ENCODE measurements at places on chromosomes 4 and X.

DNA sequence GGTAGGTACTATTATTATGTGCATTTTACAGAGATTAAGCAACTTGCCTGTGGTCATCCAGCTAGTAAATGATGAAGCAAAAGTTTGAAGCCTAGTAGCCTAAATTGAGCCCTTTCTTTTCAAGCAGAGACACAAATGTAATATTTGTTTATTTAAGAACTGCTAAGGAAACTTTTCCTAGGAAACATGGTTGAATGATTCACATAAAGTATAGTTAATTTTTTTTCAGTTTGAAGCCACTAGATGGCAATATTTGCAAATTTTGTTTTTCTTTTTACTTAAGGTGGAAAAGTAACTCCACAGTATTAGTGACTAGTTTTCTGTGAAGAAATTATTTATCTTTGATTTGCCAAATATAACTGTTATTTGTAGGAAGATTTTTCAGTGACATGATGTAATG is 52.8 kb upstream of the ANKRD17 start:
- DNase-seq, result no peak

- no peak for DNase-seq
These were observed 28.8 kb downstream of the UVSSA start for GRCh38 chr4:1375761-1376322.

DNA sequence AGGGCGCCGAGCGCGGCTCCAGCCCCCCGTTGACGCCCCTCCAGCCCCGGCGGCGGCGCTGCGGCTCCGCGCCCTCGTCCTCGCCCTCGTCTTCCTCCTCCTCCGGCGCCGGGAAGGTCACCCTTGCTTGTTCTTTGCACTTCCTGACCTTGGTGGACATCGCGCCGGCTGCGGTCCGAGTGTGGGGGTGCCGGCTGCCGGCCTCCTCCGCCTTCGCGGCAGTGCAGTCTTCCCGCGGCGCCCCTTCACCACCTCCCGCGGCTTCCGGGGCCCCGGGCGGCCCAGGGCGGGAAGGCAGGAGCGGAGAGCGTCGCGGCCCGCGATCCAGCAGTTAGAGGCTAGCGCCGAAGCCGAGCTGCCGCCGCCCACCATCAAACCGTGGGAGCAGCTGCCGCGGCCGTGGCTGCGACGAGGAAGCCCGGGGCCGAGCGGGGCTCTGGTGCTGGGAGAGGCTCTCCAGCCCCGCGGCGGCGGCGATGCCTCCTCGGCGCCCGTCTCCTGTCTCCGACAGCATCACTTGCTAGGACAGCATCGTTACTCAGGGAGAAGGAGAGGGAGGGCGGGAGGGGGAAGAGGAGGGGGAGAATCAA is at the start of gene TRPC3:
Gene TRPC3 (minus strand): TSS at position 540 of the 590 bp plus-strand sequence. CDS start 380 bp downstream, at position 160.
- DNase-seq, result peak; percentile 43

GRCh38 chr4:183443655-183444213 is 702 bp upstream of the CDKN2AIP start:
- DNase-seq, result peak; percentile 49

DNA sequence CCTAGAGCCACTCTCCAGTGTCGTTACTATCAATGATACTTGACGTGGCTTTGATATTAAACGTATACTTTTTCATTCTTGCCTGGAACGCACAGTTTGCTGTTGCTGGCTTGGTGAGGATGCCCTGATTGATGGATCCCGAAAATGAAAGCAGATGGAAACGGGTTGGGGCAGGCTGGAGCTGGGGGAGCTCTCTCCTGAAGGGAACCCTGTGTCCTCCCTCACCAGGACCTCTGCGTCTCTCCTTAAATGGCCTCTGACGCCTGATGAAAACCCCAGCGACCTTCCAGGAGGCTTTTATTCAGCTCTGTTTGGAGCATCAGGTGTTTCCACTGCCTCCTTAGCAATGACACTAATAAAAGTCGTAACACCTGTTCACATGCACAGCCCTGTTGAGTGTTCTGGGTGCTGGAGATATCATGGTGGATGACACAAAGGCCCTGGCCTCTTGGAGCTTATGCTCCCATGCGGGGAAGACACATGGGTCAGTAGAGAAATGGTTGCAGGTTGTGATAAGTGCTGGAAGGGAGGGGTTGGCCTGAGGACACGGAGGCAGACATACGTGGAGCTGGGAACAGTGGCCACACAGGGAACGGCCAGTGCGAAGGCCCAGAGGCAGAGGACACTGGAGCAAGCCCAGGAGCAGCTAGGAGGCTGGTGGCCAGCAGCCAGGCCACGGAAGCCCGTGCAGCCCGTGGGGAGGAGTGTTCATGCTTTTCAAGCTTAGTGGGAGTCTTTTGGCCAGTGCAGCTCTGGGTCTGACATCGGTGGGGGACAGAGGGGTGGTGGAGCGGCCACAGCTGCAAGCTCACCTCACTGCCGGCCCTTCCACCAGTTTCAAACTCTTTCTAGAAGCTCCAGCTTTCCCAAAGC is 7.5 kb downstream of the MSANTD1 start:
- DNase-seq, result no peak

DNA sequence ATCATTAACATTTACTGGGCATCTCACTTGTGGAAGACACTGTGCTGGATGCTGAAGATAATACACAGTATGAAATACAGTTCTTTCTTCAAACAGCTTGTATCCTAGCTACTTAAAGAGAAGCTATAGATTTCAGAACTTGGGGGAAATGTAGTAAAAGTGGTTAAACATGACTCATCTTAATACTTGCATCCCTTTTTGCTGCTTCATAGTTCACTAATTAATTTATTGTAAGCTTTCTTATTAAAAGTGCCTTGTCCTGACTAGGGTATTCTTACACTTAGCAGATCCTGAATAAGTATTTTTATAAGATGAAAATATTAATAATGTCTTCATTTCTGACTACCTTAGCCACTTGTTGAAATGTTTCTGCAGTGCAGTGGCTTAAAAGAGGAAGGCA is 132.8 kb upstream of the STIM2 start:
- DNase-seq, result no peak

DNA sequence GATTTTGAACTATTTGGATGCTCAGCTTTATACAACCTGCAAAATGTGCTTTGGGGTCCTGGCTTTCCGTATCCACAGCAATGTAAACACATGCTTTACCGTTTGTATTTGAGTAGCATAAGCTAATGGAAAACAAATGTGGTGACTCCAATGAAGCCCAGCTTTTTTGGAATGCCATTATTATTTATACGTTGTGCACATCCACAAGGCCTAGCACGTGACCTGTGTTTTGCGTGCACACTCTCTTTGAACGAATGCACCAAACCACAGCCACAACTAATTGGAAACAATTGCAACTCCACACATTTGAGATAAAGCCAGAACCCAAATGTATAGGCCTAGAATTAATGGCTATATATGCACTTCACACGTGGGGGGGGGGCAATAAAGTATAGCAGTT is 189.5 kb upstream of the GPC4 start:
- DNase-seq, result no peak

- no peak for DNase-seq
These were observed 106.8 kb upstream of the MAMLD1 start for GRCh38 chrX:150256297-150256650.

- no peak for DNase-seq
These were observed 131.2 kb upstream of the PAK3 start for GRCh38 chrX:110964786-110965185.

- DNase-seq, result no peak
These were observed 179.6 kb downstream of the GRID2 start for GRCh38 chr4:92483341-92483740.

GRCh38 chrX:97021680-97022079 is 138.0 kb downstream of the RPA4 start:
- DNase-seq, result no peak

DNA sequence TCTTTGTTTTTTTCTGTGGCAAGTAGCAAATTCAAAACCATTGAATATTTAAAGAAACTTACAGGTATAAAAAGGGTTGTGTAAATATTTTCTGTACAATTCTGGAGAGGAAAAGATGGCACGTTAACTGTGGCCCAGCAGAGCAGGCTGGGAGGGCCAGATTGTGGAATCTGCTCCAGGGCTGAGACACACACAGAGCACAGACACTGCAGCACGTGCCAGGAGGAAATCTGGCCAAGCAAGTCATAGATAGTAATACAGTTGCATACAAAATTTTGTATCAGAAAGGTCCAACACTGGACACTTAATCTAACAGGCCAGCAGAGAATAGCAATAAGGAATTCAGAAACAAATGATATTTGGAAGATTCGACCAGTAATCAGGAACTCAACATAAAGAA is 763.7 kb downstream of the PDHA2 start:
- DNase-seq, result no peak

GRCh38 chrX:43976205-43976604 is 3.0 kb upstream of the NDP start:
- DNase-seq, result no peak

- DNase-seq, result no peak
These were observed 49.9 kb upstream of the SCRG1 start for GRCh38 chr4:173448608-173449379.

DNA sequence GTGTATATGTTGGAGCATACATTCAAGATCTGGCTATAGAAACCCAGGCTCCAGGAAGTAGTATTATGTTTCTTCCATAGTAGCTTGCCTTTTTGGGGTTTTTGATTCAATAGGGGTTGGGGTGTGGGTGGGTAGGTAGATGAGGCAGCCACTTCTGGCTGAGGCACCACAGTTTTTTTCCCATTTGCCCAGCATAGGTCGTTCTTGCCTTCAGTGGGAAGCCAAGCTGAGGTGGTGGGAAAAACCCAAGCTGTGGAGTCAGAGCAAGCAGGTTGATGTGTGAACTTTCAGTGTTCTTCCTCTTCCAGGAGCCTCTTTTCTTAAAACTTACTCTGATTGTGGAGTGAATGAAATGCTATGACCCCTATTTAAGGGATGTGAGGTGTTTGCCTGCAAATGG is 67.0 kb upstream of the RPS6KA3 start:
- peak; percentile 21 for DNase-seq

GRCh38 chr4:154049457-154050181 is 260.7 kb upstream of the SFRP2 start:
- no peak for DNase-seq

DNA sequence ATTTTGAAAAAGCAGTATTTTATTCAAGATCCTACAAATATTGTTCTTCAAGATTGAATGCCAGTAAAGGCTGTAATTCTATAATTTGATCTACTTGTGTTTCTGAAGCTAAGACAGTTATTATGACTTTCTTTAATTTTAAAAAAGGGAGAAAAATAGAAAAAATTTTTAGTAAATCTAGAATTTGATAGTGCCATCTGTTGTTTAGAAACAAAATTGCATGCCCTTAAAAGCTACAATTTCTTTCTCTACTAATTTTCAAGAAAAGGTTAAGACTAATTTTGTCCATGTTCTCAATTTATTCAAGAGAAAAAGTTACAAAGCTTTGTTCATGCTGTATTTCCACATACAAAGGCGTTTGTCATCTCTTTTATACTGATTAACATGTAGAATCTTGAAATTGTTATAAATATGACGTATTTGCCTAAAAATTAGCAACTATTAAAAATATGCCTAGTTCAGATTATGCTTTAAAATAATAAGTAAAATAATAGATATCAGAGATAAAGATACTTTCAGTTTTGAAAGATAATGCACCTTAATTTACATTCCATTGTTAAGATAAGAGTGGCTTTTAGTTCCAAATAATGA is 25.6 kb upstream of the MMRN1 start:
- no peak for DNase-seq

DNA sequence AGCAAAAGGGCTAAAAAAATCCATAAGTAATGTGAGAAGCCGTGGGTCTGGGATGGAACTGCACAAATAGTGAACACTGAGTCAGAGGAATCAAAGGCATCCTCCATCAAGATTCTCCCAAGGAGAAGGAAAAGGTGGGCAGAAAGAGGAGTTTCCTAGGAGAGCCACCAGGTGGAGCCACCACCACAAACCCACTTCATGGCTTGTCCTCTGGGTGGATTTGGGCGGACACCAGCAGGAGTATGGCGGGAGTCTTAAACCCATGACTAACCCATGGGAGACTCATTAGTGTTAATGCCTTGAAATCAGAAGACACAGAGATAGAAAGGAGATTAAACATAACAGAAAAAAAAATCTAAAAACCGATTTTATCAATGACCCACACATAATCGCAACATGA is 147.7 kb downstream of the SH3KBP1 start:
- DNase-seq, result peak; percentile 50

DNA sequence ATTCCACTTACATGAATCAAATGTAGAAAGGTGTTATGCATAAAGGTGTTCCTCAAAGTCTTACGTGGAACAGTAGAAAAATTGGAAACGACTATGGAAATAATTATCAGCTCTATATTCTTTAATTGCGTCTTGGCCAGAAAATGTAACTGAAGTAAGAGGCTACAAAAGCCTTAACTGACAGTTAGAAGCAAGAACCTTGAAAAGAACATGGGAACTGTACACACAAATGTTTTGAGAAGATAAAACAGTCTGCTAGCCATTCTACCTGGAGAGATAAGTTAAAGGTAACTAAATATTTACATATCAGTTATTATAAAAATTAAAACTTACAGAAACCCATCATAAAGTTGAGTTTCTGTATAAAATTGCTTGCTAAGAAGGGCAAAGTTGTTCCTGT is 172.0 kb upstream of the FTHL17 start:
- no peak for DNase-seq

GRCh38 chr4:17115583-17115982 is 217.1 kb upstream of the LDB2 start:
- no peak for DNase-seq

DNA sequence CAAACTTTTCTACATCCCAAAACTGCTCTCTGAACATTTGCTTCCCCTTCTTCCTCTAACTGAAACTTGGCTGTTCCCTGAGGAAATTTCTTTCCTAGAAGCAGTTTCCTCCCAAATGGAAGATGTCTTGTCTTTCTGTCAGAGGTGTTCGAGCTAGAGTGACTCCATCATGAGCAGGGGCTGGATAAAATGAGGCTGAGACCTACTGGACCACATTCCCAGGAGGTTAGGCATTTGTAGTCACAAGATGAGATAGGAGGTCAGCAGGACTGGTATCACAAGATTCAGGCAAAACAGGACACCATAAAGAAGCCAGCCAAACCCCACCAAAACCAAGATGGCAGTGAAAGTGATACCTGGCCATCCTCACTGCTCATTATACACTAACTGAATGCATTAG is 35.8 kb upstream of the PGRMC2 start:
- no peak for DNase-seq

- no peak for DNase-seq
These were observed 141.6 kb downstream of the AASDH start for GRCh38 chr4:56245547-56246232.

GRCh38 chr4:132827522-132827921 is 321.6 kb upstream of the PCDH10 start:
- DNase-seq, result no peak

DNA sequence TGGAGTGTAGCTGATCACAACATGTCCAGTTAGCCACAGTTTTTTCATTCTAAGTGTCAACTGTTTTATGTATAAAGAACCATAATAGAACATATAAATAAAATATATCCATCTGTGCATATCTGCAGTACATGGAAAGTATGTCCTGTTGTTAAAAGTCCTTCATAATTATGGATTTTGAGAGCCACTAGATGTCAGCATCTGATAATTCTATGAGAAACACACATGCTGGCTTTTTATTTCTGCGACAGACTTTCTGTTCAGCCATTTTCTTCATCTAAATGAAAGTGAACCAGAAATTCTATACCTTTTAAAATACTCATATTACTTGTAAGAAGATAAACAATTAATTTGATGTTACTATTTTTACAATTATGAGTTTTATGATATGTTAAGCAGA is 251.5 kb downstream of the GPM6A start:
- no peak for DNase-seq

Measured in activated naive CD4-positive, alpha-beta T cell treated with Interleukin-2 at 50 U/mL for 16 hours (primary cell).